NCI-H524 (cell line): ENCODE measurements at places on chromosomes 16 and 17.

DNA sequence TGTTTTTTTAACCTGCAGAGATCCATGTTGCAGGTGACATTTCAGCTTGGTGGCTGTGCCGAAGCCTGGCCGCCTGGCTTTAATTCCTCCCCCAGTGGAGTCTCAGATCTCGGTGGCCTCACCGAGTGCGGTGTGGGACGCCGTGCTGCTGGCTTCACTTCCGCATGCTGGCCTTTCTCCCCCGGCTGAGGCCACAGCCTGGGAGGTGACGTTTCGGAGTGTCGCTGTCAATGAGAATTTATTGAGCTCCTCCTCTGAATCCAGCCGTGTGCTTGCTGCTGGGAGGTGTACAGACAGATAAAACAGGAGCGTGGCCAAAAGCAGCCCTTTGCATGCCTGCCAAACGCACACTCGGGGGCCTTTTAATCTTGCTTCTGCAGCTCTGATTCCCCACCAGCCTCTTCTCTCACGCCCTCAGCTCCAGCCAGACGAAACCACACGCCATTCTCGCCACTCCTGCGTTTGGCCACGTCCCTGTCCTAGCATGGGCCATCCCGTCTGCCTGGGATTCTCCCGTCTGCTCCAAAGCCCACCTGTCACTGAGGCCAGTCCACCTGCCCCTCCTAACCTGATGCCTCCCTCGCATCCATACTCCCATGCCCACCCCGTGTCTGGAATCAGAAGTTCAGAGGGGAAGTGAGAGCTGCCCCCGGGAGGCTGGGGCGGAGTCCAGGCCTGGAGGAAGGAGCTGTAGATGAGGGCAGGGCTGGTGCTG lies 3.6 kb downstream of the GSE1 start:
- no peak for DNase-seq

DNA sequence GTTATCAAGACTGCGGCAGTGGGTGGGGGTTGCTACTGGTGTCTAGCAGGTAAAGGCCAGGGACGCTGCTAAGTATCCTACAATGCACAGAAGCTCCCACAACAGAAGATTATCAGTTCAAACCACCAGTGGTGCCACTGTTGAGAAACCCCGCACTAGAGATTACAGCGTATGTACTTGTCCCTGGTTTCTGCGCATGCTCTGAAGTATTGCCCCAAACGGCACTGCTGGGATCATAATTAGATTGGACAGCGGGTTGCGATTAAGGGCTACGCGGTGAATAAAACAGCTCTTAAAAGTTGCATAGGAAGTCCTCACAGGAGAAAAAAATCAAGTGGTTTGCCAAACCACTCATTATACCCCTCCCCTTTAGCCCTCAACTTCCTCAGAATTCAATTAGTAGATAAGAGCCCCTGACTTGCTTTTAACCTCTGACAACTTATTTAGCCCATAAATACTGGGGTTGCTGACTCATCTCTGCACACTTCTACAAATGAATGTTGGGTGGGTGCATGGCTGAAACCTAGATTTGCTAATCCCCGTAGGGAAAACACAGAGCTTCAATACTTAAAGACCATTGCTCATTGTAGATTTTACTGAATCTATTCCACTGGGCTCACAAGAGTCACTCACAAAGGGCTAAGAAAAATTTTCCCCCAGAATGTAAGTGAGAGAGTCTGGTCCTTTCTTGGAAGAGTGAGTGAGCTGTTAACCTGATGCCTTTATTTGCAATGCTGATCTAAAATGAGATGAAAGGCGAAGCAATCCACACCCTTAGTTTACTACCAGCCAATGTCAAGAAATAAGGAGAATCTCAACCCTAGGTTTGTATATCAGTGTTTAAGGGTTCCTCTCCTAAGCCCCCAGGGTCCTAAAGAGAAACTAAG lies 91.8 kb downstream of the RGS9 start:
- DNase-seq = peak; percentile 50

- peak; percentile 29 for DNase-seq
Measured at GRCh38 chr17:33725675-33726271, 432.7 kb upstream of the ASIC2 start.

GRCh38 chr16:66516509-66516807 lies 33.5 kb downstream of the TK2 start:
- no peak for DNase-seq

DNA sequence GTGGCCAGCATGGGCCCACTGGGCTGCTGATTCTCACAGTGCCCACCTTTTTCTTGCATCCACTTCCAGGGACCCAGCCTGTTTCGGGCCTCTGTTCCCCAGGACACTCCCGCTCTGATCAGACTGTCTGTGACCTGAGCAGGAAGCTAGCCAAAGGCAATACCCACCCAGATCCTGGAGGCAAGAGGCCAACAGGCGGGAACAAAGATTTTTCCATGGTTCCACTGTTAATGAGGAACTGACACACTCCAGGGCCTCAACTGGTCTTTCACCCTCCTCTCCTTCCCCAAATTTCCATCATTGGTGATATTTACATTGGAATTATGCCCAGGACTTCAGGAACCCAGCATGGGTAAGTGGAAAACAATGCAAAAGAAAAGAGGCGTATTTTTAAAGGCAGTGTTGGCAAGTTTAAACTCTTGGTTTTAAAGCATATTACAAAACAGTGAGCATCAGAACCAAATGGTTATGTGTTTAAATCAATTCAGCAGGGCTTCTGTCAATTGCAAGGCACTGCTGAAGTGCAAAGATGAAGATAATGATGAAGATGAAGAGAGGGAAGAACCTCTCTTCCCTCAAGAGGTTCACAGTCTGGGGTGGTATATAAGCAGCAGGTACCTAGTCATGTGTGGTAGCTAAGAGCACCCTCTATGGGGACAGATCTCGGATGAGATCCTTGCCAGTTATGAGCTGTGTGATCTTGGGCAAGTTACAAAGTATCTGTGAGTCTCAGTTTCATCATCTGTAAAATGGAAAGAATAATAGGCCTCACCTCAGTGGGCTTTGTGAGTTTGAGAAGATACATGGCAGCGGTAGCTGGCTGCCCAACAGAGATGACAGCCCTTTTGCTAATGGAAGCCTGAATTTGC lies 14.4 kb upstream of the ATP2A3 start:
- no peak for DNase-seq

GRCh38 chr16:52312716-52313115 lies 234.2 kb downstream of the TOX3 start:
- DNase-seq = peak; percentile 38

DNA sequence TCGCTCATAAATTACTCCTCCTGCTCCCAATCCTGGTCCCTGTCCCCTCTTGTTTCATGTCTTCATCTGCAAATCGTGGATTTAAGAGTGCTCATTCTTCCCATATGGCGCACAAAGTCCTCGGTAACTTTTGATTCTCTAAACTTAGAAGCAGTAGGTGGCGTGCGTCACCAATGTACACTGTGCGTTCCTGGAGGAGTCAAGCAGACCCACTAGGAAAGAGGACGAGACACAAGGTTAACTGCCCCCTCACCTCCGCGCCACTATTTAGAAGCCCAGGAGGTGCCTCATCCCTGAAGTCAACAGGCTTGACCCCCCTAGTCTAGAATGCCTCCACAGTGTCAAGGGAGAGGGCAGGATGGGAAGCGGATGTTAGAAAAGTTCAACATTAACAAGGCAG lies 2.9 kb downstream of the SLC13A5 start:
- DNase-seq = no peak

DNA sequence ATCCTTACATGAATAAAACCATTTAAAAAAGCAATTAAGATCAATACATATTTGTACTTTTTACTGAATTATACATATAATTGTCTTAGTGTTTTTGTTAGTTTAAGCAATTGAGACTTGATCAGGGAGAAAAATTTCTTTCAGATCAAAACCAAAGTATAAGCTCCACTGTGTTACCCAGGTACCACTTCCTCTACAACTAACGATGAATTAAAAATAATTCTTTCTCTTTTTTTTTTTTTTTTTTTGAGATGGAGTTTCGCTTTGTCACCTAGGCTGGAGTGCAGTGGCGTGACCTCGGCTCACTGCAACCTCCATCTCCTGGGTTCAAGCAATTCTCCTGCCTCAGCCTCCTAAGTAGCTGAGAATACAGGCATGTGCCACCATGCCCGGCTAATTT lies 6.8 kb downstream of the FBXO47 start:
- DNase-seq = no peak

GRCh38 chr16:83630979-83631378 lies 176.8 kb upstream of the HSBP1 start:
- DNase-seq = no peak
